HCEC 1CT (cell line): ENCODE measurements at places on chromosomes 12 and 14.

- no peak for DNase-seq
Observed at GRCh38 chr12:109723311-109723881, 9.8 kb downstream of the FAM222A start.

DNA sequence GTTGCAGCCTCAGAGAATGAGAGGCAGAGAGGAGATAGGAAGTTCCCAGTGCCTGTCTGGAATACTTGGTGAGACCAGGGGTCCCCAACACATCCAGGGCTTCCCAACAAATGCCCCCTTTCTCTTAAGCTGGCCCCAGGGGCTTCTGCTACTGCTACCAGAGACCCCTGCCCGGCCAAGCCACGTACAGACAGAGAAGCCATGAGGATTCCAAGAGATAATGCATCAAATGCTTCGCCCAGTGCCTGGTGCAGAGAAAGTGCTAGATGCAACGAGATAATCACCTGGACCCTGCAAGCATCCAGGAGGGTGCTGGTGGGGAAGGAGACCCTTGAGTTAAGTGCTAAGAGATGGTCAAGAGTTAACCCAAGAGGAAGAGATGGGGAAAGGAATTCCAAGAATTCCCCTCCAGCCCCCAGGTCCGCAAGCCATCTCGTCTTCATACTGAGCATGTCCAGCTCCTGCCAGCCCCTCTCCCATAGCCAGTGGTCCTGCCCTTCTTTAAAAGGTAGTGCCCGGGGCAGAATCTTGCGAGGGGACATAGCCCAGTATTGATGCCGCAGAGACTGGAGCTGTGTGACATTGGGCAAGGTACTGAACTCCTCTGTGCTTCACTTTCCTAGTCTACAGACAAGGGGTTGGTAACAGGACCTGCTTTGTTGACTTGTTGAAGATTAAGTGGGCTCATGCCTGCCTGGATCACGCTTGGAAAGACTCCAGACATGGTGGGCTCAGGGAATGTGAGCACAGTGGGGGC is 103.3 kb downstream of the CALM1 start:
- no peak for DNase-seq

GRCh38 chr12:6229224-6230218 is 29.3 kb downstream of the CD9 start:
- DNase-seq = peak; percentile 94

DNA sequence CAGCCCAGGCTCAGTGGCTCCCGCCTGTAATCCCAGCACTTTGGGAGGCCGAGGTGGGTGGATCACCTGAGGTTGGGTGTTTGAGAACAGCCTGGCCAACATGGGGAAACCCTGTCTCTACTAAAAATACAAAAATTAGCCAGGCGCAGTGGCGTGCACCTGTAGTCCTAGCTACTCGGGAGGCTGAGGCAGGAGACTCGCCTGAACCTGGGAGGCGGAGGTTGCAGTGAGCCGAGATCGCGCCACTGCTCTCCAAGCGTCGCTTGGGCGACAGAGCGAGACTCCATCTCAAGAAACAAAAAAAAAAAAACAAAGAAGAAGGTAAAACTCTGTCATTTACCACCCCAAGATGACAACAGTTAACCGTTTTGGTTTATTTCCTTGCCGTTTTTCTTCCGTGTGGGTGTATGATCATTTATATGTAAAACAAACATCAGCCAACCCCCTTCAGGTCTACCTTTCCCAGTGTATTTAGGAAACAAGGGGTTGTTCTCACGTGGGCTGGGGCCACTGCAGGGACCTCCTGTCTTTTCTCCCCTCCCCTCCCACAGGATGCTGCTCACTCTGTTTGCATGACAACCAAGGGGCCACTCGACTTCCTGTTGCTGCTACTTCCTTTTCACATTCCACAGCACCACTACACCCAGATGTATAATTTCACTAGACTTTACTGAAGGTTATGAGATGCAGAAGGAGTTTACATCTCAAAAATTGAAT is 13.6 kb downstream of the TTC9 start:
- DNase-seq = no peak

DNA sequence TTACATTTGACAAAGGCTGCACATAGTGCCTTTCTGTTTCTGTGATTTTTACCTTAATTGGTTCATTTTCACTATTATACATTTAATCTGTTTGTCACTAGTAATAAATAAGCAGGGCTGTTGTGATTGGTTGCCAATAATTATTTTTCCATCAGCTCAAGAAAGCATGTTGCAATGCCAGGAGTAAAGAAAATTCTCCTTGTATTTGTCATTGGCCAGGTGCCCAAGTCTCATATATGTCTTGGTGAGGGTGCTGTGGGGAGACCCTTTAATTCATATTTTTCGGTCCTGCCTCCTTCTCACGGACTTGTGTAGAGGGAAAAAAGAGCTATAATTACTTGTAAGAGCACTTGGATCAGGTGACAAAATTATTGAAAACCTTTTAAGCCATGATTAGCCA is 108.0 kb downstream of the KITLG start:
- DNase-seq = peak; percentile 33

- DNase-seq = no peak
Observed at GRCh38 chr12:123067654-123068053, 83.2 kb downstream of the PITPNM2 start.

GRCh38 chr12:27615331-27615891 is 80.8 kb upstream of the REP15 start:
- DNase-seq = peak; percentile 62

- no peak for DNase-seq
Observed at GRCh38 chr12:123761841-123762714, at the start of gene DNAH10. Gene DNAH10 (plus strand): TSS chr12:123762301. CDS start chr12:123762337, 36 bp downstream.

GRCh38 chr14:100654814-100655740 is 67.9 kb upstream of the BEGAIN start:
- DNase-seq = no peak

DNA sequence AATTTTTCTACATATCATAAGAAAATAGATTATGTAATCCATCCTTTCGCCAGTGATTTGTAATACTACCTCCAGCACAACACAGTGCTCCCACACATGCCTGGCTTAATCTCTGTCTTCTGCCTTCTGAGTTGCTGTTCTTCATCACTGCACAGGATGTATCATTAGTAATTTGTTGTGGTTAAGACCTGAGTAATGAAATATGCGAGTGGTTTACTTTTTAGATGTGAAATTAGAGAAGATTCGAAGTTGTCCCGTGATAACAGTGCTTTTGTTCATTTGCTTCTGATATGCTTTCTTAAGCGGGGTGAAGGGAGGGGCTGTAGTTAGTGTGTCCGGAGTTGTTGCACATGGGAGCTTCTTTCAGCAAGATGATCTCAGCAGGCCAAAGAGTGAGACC is 18.1 kb downstream of the KRT85 start:
- peak; percentile 7 for DNase-seq

DNA sequence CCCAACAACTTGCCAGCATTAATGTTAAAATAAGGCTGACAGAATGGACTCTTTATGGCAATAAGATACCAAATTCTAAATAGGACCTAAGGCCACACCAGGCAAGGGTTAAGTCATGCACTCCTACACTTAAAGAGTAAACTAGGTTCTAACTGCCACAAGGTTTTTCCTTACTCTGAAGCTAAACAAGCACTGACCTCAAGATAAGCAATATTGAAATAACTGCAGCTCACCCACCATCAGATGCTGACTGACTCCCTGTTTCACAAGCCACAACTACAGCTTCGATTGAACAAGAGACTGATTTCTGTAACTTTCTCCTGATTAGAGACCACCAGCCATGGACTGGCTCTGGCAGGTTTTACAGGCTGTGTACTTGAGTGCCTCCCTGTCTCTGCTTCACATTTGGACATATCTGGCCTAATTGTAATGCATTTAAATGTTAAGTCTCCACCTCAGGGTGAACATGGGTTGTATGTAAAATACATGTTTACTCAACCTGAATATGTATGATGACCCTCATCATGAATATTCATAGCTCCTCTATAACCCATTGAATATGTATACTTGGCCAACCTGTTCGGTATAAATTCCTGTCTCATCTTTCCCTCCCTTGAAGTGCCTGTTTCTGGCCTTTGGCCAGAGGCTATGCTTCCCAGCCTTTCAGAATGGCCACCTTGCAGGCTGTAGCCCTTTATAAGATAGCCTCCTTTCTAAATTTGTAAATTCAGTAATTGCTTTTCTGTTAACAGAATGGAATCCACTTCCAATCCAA is 70.5 kb upstream of the DAAM1 start:
- DNase-seq = no peak

GRCh38 chr12:52274521-52275120 is at the start of gene KRT86:
Gene KRT86 (plus strand): TSS chr12:52274645. CDS start chr12:52301917, 27,272 bp downstream.
- no peak for DNase-seq

- no peak for DNase-seq
Observed at GRCh38 chr12:46147144-46147543, 121.7 kb downstream of the SLC38A1 start.

- no peak for DNase-seq
Observed at GRCh38 chr12:101557094-101557493, 37.7 kb upstream of the MYBPC1 start.

DNA sequence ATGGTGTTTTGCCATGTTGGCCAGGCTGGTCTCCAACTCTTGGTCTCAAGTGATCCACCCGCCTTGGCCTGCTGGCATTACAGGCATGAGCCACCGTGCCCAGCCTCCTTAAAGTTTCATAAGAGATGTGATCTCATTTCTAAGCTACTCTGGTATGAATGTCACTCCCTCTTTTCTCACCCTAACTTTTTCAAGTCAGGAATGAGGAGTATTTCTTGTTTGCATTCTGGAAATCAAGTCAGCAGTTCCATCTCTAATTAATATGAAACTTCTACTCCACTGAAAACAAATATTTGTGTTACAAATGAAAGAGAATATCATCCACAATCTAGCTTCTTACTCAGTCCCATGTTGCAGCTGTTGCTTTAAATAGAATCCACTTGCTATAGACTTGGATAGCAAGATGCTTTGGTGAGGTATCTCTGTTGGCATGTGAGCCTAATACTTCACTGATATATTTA is 61.3 kb downstream of the ARF6 start:
- peak; percentile 27 for DNase-seq

DNA sequence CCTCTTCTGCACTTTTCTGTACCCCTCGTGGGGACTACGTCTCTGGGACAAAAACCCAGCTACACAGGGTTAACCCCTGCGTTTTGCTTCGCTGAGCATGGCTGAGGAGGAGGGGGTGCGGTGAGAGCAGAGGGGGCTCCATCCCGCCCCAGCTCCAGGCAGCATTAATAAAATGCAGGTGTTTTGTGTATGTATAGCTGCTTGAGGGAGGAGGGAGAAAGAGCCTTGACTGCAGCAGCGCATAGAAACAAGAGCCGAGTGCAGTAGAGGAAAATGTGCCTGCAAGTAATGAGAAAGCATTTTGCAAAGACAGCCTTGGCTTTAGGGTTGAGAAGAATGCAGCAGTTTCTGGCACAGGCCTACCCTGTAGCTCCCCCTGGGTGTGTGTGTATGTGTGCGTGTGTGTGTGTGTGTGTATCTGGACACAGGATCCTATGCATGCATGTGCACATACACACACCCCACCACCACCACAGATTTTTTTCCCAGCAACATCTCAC is 103.9 kb downstream of the ZFP36L1 start:
- peak; percentile 75 for DNase-seq

DNA sequence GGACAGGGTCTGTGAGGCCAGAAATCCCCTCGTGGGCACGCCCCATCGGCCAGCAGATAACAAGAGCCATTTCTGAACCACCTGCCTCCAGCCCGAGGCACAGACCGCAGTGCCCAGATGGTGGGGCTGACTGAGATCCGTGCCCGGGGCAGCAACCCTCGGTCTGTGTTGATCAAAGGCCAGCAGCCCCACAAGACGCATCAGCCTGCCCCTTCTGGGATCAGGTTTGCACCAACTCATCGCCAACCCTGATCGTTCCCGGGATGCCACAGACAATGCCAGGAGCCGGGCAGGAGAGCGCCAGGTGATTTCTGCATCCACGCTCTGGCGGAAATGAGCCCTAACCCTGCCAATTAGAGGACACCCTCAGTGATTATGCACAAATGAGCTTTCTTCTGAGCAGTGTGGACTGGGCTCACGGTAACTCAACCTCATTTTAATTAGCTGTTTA is 64.5 kb downstream of the TESC start:
- no peak for DNase-seq

GRCh38 chr14:32432813-32433538 is 103.9 kb downstream of the AKAP6 start:
- DNase-seq = no peak

DNA sequence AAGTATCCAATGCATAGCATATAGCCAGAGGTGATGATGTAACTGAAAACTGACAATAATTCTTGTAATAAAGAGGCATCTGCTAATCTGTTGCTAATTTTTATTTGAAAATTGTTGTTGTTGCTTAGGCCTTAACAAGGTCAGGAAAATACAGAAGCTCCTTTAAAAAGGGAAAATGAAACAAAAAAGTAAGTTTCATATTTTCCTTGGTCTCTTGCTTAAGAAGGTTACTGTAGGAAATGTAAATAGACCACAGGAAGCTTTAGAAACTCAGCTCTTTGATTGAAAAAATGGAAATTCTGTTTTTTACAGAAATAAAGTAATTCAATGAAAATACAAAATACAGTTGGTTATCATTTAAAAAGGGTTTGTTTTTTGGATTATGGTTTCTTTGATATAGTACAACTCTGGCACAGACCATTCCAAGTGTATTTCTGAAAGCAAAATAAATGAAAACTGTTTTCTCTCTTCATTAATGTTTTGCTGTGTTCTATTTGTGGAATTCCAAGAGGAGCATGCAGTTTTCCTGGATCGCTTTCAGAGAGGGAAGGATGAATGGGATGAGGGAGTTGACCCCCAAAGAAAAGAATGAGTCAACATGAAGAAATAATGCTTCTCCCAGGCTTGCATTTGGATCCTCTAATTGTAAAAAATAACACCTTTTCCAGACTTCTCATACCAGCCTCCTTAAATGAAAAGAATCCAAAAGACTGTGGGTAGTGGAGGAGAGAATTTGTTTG is 398.0 kb upstream of the FAR2 start:
- no peak for DNase-seq

DNA sequence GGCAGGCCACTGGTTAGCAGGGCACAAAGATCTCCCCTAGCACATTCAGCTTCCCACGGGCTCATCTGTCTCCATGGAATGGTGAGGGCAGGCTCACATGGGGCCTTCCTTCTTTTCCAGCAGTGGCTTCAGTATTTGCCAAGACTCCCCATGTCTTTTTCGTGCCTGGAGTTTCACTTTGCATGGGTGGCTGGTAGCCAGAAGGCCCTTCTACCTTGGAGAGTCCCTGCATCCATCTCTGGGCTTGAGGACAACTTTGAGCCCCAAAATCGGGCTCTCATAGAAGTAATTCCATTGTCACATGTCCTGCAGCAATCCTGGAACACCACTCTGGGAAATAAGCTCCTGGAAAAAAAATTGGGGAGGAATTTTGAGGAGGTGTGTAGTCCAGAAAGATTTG is 42.1 kb downstream of the NFKBIA start:
- DNase-seq = no peak

GRCh38 chr12:42422785-42423184 is 96.8 kb downstream of the PPHLN1 start:
- DNase-seq = no peak

DNA sequence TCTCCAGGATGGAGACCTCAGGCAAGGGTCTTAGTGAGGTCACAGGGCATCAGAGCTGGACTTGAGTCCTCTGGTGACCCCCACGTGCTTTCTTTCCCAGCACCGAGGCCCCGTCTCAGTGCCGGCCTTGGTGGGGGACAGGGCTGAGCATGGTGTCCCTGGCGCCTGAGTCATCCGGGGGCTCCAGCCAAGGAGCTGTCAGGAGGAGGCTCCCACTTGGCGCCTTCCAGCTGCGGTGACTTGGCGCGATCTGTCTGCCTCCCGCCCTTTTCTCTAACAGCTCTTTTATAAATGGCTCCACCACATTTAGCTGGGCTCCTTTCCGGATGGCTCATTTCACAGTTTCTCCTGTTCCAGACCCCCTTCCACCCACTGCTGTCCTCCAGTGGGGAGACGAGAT is 60.4 kb downstream of the PRMT8 start:
- no peak for DNase-seq

GRCh38 chr12:69633061-69633460 is 22.4 kb upstream of the LRRC10 start:
- no peak for DNase-seq
